ENCODE measurements at places on chromosomes 6 and 20. TPM values are rescaled to one million over a fixed set of nuclear protein-coding genes. Genes with fewer than 3 reads are reported as not detected.

DNA sequence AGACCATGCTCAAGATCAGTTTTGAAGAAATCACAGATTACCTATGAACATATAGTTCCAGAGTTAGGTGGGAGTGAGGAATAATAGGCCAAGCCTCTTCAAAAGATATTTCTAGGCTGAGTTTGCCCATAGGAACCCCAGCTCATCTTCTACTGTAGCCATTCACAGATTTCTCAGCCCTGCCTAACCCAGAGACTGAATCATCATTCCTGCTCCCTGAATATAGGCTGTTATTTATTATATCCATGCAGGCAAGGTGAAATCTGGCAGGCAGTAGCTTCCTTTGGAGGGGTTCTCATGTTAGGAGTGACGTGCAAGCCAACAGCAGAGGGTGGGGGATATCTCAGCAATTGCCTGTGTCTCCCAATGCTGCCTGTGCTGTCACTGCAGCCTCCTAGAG, 25.6 kb upstream of the ADGRF4 start:
- H3K4me1 ChIP-seq, result no peaks in the 10 kb centered on the region
- no peaks in the 10 kb centered on the region for H3K27me3 ChIP-seq
- H3K4me3 ChIP-seq, result no peak overlapping the region

GRCh38 chr6:32937230-32937633, 3.6 kb downstream of the HLA-DMB start:
- no peaks in the 10 kb centered on the region for H3K27me3 ChIP-seq
- H3K4me1 ChIP-seq, result no peaks in the 10 kb centered on the region
- no peak for DNase-seq
- no peaks in the 10 kb centered on the region for H3K36me3 ChIP-seq
- peak overlapping the region; percentile 17 for H3K27ac ChIP-seq
- H3K4me3 ChIP-seq, result no peak overlapping the region

DNA sequence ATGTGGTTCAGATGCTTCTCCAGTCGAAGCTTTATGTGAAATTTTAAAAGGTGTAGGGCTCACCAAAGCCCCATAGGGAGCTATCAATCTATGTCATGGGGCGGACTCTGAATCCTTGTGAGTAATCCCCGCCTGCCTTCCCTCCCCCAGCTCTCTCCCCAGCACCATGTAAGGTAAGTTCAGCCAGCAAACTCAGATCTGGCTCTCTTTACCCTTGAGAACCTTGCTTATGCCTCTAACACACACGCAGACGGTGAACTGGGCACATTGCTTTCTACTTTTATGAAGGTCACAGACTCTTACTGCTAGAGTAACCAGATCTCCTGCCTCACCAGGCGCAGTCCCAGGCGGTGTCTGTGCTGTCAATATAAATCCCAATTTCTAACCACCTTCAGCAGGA, 82.6 kb upstream of the CNKSR3 start:
- no peak overlapping the region for H3K27ac ChIP-seq
- H3K4me3 ChIP-seq, result no peak overlapping the region
- no peaks in the 10 kb centered on the region for H3K27me3 ChIP-seq
- H3K4me1 ChIP-seq, result no peaks in the 10 kb centered on the region
- no peak for DNase-seq

DNA sequence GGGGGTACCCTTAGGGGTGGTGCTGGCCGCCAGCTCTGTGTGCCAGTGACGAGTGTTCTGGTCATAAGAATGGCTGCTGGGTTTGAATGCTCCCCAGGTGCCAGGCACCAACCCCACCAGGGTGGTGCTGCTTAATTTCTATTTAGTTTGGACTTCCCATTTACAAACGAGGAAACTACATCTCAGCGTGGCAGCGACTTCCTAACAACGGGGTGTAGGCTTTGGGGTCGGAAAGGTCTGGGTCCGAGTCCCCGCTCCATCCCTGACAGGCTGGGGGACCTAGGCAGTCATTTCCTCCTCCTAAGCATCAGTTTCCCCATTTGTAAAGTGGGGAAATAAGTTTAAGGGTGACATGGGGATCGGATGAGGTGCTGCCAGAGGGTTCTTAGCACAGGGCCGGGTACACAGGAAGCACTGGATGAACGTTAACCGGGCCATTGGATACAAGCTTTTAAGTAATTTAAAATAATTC, 30.3 kb downstream of the CEBPB start:
- no peaks in the 10 kb centered on the region for H3K36me3 ChIP-seq
- H3K4me3 ChIP-seq, result no peak overlapping the region
- no peak for DNase-seq
- H3K27me3 ChIP-seq, result no peaks in the 10 kb centered on the region
- no peak overlapping the region for H3K27ac ChIP-seq

GRCh38 chr20:35514371-35514932, 15.0 kb downstream of the C20orf173 start:
- H3K36me3 ChIP-seq, result no peaks in the 10 kb centered on the region
- H3K4me3 ChIP-seq, result no peak overlapping the region
- no peaks in the 10 kb centered on the region for H3K27me3 ChIP-seq
- no peaks in the 10 kb centered on the region for H3K4me1 ChIP-seq
- H3K27ac ChIP-seq, result no peak overlapping the region

DNA sequence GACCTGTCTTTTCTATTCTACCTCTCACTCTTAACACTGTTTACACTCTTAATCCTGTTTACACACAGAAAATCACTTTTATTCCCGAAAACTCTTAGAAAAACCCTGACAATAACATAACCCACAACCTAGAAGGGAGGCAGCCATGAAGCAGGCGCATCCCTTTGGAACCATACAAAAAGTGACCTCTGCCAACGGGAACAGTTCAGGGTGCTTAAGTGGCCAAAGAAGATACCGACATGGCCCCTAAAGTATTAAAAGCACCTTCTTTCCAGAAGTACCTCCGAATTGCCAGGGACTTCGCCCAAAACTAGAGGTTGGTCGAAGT, 490 bp downstream of the MMUT start:
- H3K36me3 ChIP-seq, result no peaks in the 10 kb centered on the region
- DNase-seq, result no peak
- H3K4me1 ChIP-seq, result peaks cover 6% of the 10 kb centered on the region
- peak overlapping the region; percentile 44 for H3K4me3 ChIP-seq
- H3K27me3 ChIP-seq, result no peaks in the 10 kb centered on the region

DNA sequence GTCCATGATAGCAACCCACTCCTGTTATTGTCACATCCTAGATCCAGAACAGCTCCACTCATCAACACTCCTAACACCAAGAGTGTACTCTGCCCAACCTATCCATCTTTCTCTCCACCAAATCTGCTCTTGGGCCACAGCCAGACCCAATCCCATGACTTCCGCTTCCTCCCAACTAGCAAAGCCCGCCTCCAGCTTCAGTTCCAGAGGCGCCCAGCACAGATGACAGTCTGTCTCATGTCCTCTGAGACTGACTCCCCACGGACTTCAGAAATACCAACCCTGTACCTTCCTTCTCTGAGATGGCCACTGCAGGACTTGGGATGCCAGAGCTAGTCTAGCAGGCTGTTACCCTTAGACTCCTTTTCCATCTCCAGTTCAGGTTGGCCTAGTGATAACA, 48.6 kb downstream of the DTNBP1 start:
- no peak for DNase-seq
- no peak overlapping the region for H3K27ac ChIP-seq
- no peaks in the 10 kb centered on the region for H3K27me3 ChIP-seq

DNA sequence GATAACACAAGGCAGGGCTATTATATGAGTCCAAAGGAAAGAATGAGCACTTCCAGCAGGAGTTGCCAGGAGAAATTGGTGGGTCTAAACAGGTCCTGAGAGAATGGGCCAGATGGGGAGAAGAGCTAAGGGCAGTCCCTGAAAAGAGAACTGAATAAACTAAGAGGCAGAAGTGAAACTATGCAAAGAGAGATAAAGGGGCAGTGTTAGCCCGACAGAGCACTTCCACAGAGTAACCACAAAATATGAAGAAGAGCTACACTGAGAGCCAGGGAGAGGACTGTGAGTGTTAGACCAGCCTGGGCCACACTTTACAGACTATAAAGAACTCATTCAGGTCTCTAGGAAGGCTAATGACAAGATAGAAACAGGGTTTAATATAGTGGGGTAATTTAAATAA, 43.8 kb downstream of the RALGAPA2 start:
- no peak overlapping the region for H3K4me3 ChIP-seq
- no peak overlapping the region for H3K27ac ChIP-seq
- no peaks in the 10 kb centered on the region for H3K27me3 ChIP-seq
- no peak for DNase-seq
- H3K4me1 ChIP-seq, result no peaks in the 10 kb centered on the region

- no peak overlapping the region for H3K27ac ChIP-seq
- H3K36me3 ChIP-seq, result no peaks in the 10 kb centered on the region
- no peak for DNase-seq
- no peaks in the 10 kb centered on the region for H3K4me1 ChIP-seq
Measured at GRCh38 chr6:159908979-159909378, 18.2 kb downstream of the MAS1 start.

DNA sequence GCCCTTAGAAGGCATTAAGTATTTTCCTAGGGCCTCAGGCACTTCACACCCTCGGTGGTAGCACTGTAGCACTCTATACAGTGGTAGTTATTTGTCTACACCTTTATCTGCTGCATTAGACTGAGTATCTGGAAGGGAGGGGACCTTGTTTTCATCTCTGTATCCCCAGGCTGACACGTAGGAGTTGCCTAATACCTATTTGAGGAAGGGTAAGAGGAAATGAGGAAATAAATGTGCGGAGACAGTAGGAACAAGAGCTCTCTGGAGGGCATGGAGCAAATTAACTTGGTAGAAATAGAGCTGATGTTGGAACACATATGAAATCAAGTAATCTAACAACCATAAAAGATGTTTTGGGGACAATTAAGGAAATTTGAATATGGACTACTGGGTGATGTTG, 3.9 kb downstream of the CNPY3 start:
- DNase-seq, result no peak
- peaks cover 6% of the 10 kb centered on the region for H3K4me1 ChIP-seq
- H3K4me3 ChIP-seq, result no peak overlapping the region
- H3K36me3 ChIP-seq, result peaks cover 14% of the 10 kb centered on the region
- no peaks in the 10 kb centered on the region for H3K27me3 ChIP-seq
- H3K27ac ChIP-seq, result no peak overlapping the region

DNA sequence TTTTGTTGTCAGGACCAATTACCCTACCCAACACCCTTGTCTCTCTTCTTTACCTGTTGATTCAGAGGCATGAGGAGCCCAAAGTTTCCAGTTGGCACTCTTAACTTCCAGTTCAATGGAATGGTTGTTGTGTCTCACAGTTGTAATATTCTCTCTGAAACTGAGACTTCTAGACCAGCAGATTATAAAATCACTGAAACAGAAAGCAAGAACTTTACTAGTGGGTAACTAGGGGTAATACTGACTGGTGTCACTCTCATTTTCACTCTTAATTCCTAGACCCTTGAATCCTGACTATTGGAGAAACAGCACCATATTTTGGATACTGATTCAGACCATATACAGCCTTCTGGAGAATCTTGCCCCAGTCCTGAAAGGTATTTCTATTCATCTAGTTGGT, 140.2 kb upstream of the MMS22L start:
- no peak overlapping the region for H3K4me3 ChIP-seq
- H3K27me3 ChIP-seq, result no peaks in the 10 kb centered on the region
- H3K36me3 ChIP-seq, result no peaks in the 10 kb centered on the region
- no peak for DNase-seq
- H3K4me1 ChIP-seq, result no peaks in the 10 kb centered on the region
- no peak overlapping the region for H3K27ac ChIP-seq

DNA sequence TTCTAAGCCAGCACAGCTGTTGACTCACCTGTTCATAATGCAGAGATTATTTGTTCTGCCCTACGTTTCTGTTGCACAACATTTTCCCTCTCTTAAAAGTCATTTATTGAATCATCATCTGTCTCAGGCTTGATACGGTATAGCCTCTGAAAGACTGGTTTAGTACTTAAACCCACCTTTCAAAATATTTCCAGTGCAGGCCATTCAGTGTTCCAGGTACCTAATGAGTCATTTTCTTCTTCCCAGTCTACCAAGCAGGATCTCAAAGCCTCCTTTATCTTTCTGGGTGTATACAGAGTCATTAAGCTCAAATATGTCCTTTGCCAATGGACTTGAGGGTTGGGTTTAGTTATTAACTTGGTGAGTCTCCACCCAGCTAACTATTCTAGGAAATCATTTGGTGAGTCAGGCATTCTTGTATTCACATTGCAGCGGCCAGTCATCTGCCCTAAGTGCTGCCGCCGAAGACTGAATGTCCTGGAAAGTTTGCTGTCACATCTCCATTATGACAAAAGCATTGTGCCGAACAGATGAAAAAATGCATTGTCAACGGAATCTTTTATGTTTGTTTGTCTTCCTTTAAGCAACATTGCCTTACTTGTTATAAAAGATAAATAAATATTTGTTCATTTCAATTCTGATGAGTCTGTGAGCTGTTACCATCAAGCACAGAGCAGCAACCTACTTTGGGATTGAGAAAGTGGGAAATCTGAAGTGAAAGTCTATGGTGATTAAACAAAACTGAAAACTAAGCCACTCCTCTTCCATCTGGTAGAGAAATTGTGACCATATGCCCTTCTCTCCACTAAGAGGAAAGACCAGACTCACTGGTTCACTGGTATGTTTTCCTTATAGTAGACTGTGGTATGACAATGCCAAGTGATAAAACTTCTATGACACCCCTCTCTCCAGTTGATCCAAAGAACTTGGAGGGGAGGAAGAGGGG, 14.3 kb upstream of the FAM135A start:
- H3K4me3 ChIP-seq, result no peak overlapping the region
- H3K27ac ChIP-seq, result peak overlapping the region; percentile 87
- H3K27me3 ChIP-seq, result no peaks in the 10 kb centered on the region
- no peaks in the 10 kb centered on the region for H3K36me3 ChIP-seq
- DNase-seq, result peak; percentile 70

- no peak overlapping the region for H3K27ac ChIP-seq
- H3K36me3 ChIP-seq, result no peaks in the 10 kb centered on the region
- H3K4me3 ChIP-seq, result no peak overlapping the region
Measured at GRCh38 chr6:148287623-148288333, 54.9 kb upstream of the SASH1 start.

Gene THBS2
- 5.3 TPM for total RNA-seq

Gene SNAP91
- total RNA-seq, result not detected
